ENCODE measurements at places on chromosomes 7 and 10.

GRCh38 chr10:52779541-52780390, 7.2 kb upstream of the MBL2 start:
- no peak for DNase-seq

DNA sequence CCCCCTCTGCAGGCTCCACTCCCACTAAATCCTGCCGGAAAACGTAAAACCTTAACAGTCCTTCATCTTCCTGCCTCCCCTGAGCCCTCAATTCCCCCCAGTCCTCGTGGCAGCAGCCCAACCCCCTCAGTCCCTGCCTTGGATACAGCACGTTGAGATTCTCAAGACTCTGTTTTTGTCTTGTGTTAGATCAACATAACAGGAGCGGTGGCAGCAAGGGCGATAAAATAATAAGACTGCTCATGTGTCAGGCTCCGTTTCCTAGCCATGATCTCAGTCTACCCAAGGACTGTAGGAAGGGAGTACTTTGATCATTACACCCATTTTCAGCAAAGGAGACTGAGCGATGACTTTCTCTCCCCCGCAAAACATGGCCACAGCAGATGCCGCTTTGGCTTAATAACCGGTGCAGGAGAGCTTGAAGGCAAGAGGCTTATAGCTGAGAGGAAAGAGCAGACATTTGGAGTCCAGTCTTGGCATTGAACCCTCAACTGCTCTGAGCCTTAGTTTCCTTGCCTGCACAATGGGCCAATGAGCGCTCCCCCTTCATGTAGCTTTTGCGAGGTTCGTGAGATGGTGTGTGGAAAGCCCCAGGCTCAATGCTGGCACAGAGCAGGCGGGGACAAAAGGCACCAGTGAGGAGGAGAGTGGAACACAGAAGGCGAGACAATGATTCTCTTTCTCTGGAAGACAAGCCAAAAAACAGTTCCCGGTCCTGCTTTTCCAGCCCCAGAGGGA, 42.1 kb upstream of the PCBD1 start:
- DNase-seq: no peak

GRCh38 chr10:50990568-50991455, 83.5 kb upstream of the PRKG1 start:
- DNase-seq: no peak

GRCh38 chr7:75536940-75537538, 44.9 kb downstream of the SPDYE5 start:
- DNase-seq: no peak

DNA sequence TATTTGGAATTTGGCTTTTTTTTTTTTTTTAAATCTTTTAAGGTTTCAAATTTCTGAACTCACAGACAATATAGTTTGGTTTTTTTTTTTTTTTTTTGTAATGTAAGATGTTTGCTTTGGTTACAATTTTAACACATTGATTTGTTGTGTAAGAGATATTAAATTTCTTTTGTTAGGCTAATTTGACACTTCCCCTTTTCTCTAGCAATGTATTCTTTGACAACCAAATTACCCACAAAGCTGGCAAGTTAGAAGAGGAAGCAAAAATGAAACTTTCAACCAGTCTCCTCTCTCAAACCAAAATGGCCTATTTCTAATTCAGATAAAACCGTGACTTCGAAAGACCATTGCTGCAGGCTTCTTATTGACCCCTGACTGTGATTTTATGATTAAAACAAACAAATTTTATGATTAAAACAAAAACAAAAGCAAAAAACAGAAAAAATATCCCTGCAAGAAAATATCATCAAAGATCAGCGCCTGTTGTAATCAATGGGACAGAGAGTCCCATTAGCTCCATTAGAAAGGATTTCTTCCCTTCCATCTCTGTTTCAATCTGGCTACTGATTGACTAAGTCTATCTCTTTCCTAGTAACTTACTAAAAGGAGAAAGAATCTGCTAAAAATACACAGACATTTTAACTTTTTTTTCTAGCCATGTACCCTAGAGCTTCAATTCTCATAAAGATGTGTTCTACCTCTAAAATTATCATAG, 489.2 kb downstream of the MDFIC start:
- DNase-seq: no peak

DNA sequence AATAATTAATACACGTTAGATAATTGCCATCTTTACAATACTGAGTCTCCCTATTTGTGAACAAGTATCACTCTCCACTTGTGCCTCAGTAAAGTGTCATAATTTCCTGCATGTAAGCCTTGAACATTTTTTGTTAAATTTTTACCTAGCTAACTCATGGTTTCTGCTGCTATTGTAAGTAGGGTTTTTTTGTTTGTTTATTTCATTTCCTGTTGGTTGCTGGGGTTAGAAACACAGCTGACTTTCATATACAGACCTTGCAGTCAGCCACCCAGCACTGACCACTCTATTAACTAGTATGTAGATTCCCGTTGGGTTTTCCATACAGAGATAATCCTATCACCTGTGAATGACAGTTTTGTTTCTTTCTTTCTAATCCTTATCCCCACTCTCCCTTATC, 133.3 kb downstream of the MPP7 start:
- DNase-seq: no peak

DNA sequence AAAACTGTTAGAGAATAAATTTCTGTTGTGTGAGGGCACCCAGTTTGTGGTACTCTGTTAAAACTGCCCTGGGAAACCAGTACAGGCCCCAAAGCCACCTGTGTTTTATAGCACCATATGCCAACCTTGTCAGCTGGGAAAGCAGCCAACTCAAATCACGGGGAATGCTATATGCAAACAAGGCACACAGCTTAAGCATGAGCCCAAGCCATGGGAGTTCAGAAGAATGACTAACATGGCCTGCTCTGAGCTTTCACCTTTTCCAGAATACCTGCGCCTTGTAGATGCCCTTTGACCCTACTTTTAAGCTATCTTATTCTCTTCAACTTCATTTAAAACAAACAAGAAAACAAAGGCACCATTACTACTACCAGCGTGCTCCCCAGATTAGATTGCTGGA, 5.5 kb upstream of the SLC25A13 start:
- no peak for DNase-seq

Data from stimulated activated CD4-positive, alpha-beta T cell treated with anti-CD3 and anti-CD28 coated beads, Interleukin-1b, Interleukin-23, amount 100 ng/mL, for 1 hour (primary cell).